ENCODE measurements at places on chromosomes 5 and 9.

DNA sequence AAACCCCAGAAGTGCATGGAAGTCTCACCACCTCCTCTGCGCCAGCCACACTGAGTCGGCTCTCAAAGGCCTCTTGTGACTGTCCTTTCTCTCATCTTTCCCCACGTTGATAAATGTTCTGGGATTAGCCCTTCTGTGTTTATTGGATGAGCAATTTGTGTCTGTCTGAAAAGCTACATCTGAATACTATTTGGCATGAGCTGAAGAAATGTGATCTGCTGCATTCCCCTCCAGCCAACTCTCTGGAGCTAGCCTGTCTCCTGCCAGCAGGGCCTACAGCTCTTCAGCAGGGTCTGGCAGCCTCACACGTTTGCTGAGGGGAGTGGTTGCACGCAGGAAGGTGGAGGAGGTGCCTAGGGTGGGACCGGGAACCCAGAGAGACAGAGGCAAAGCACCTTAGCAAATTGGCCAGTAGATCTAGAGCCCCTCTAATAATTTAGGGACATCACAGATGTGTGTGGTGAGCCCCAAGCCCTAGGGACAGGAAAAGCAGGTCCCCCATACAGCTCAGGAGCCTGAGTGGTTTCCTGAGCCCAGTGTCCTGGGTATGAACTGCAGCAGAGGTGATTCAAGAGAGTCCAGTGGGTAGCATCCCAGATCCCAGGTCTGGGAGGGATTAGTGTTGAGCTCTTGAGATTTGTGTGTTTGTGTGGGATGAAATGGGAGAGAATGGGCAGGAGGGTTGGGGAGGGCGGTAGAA lies 20.5 kb upstream of the B4GALT1 start:
- DNase-seq: peak; percentile 87

GRCh38 chr9:105355781-105356180 lies 92.1 kb upstream of the FSD1L start:
- DNase-seq: peak; percentile 71

DNA sequence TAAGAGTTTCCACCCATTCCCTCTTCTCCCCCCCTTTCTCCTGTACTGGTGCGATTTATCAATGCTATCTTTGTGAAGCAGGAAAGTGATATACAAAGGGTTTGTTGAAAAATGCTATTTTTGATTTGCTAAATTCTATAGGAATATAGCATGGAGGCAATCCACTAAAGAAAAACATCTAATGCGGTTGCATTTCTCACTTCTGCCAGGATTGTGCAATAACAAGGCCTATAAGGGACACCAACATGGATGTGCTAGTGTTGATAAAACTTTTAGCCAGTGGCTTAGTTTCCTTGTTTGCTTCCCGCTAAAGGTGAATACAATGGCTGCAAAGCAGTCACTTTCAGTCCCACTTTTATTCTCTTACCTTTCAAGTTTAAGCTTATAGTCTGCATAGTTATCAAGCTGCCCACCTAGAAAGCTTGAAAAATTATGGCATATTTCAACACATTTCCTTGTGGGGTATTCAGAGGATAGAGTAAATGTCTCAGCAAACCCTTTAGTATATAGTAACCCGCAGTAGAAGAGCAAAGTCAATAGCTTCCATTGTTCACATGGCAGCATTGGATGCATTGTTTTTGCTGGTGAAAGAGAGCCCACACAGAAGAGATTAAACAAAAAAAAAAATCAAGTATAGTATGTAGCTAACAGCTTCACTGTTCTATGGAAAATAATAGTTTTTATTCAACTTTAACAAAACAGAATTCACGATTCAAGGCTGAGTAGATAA lies 674.6 kb upstream of the SEMA6A start:
- no peak for DNase-seq

DNA sequence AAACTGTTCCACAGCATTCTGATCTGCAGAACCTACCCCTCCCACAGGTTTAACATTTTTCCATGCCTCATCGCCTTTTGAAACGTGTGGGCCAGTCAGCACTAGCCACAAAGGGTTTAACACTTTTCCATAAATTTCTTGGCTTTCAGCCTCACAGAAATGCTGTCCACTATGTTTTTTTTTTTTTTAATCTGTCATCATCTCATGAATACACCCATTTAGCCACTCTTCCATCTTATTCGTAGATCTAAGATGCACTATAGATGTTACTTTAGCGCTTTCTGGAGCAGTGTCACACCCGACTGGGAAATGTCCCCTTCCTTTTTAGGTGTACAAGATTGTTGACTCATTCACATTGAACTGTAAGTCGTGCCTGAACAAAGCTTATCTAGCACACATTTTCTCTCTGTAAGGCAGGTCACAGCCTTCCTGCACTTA lies 62.3 kb downstream of the GCNT1 start:
- DNase-seq: no peak

GRCh38 chr5:91103353-91104061 lies 279.6 kb downstream of the ARRDC3 start:
- peak; percentile 72 for DNase-seq

- DNase-seq: peak; percentile 53
Observed at GRCh38 chr9:70534471-70534870, 120.0 kb upstream of the KLF9 start.

- DNase-seq: no peak
Observed at GRCh38 chr5:179190851-179191505, 130.8 kb downstream of the ZNF354C start.

GRCh38 chr9:114929201-114929600 lies 1.2 kb downstream of the TNFSF8 start:
- no peak for DNase-seq

- DNase-seq: no peak
Observed at GRCh38 chr5:68740226-68740910, 353.4 kb upstream of the SLC30A5 start.

- DNase-seq: no peak
Observed at GRCh38 chr5:109305352-109305751, 104.4 kb downstream of the PJA2 start.

GRCh38 chr9:121700165-121700831 lies 48.9 kb downstream of the DAB2IP start:
- DNase-seq: peak; percentile 50

GRCh38 chr9:5817862-5818261 lies 15.1 kb downstream of the ERMP1 start:
- DNase-seq: peak; percentile 75

- no peak for DNase-seq
Observed at GRCh38 chr5:4737868-4738267, 402.3 kb upstream of the ADAMTS16 start.

DNA sequence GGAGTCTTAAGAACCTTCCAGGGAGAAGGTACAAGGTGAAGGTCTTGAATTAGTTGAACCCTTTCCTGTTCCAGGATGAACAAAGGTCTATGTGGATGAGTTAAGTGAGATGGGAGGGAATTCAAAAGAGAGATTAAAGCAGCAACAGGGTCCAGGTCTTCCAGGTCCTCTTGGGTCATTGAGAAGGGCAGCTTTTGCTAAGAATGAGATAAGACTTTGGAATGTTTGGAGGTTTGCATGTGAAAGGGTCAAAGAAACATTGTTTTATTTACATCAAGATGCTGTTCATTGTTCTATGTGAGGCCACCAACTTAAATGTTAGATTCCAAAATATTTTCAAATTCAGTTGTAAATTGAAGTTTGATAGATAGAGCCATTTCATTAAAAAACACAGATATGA lies 463.9 kb downstream of the ANXA1 start:
- no peak for DNase-seq

GRCh38 chr5:77851176-77852067 lies 75.3 kb upstream of the TBCA start:
- peak; percentile 16 for DNase-seq

GRCh38 chr5:100600298-100600994 lies 65.3 kb downstream of the FAM174A start:
- no peak for DNase-seq

DNA sequence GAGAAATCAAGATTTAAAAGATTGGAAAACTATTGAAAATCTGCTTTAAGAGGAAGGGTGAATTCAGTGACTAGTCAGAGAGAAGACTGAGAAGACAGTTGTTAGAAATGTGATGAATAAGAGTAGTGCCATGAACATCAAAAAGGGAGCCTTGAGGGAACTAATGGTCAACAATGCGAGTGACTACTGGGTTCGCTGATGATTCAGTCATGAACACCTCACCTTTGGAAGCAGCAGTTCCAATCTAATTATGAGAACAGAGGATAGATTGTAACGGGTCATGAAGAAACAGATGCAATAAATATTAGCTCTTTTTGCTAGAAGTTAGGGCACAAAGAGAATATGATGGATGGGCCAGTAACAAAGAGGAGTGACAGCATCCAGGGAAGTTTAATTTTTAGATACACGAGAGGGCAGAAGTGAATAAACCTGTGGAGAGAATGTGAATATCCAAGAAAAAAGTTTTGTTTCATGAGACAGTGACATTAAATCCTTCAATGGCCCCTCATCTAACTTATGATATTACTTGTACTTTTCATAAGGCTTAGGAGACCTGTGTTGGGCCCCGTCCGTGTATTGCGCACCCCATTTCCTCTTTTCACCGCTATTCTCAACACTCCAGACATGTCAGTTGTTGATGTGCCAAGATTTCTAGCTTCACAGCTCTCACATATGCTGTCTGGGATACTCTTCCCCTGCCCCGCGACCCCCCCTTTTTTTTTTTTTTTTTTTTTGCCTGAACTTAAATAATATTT lies 23.5 kb upstream of the IFNE start:
- no peak for DNase-seq

DNA sequence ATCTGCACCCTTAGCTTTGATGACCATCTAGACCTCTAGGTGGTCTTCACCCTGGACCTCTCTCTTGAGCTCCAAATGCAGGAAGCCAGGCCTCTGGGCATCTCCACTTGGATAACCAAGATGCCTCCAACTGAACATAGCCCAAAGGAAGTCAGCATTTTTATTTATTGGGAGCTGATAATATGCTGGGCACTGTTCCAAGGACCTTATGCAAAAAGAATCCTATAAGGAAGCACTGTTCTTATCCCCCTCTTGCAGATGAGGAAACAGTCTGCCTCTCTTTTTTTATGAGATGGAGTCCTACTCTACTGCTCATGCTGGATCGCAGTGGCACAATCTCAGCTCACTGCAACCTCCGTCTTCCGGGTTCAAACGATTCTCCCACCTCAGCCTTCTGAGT lies 219.9 kb downstream of the CDK5RAP2 start:
- DNase-seq: no peak

GRCh38 chr5:68339921-68340321 lies 124.4 kb downstream of the PIK3R1 start:
- DNase-seq: no peak

DNA sequence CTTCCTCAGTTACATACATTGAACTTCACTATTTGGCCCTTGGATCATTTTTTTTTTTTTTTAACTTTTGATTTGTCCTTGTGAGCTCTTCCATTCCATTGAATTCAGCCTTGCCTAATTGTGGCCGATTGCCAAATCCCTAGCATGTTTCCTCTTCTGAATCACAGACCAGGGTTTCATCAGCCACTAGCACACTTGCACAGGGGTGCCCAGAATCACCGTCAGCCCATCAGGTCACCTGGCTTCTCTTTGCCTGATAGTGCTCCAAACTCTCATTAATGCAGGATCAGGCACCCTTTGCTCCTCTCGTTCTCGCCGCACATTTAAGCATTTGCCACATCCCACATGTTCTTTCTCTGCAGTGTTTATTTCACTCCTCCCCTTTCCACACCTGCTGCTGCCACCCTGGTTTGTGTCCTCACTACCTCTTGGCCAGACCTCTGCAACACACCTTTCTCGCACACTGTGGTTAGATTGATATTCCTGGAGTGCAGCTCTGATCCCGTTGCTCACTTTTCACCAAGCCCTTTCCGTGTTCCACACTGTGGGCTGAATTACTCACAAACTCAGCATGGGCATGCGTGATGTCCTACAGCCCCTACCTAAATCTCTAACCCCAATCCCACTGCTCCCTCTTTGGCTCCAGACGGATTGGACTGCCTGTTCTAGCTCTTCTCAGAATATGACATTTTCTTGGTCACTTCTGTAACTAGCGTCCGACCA lies 9.8 kb downstream of the PIK3R1 start:
- DNase-seq: peak; percentile 93

- no peak for DNase-seq
Observed at GRCh38 chr5:38307845-38308244, 49.5 kb downstream of the EGFLAM start.

DNA sequence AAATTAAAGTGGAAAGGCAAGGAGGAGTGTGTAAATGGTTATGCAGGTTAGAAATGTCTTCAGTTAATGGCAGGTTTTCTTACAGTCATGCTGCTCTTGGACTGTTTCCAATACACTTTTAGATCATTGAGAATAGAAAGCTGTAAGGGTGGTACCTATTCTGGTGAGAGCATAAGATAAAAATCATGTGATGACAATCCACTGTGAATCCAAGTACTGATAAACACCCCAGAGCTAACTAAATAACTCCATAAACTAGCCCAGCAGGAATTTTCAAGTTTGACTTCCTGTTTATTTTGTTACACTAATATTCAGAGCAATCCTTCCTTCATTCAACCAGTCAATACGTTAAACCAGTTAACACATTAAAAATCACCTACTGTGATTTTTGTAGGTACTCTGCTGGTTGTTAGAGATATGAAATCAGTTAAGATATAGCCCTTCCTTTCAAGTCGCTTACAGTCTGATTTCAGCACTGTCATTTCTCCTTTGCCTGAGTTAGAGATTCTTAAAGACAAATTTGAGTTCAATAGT lies 22.6 kb downstream of the VCAN start:
- DNase-seq: no peak

DNA sequence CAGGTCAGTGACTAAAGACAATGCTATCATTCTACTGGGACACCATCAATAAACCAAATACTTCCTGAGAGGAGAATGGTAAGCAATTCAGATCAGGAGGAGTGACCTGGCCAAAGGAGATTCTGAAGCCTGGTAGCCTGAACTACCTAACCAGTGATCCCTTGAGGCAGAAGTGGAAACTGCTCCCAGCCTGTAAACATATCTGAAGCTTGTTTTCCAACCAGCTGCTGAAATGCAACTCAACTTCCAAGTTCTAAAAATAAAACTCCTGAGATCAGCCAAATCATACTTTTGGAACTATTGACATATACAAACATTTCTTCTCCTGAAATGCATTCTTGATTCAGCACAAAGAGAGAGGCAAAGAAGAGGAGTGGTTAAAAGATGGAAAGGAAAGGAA lies 204.1 kb downstream of the EBF1 start:
- peak; percentile 73 for DNase-seq
